Adrenal gland (tissue), 19 donors: ENCODE measurements at places on chromosomes 11 and 22. TPM values are rescaled to one million over a fixed set of nuclear protein-coding genes. Genes with fewer than 3 reads are reported as not detected.

Gene SDF2L1
- total RNA-seq = 62.2 TPM

Gene OR52A1
- total RNA-seq = not detected

Gene NXPE1
- total RNA-seq = not detected

Gene TCN2
- total RNA-seq = 42.8 TPM

Gene MUC5AC
- total RNA-seq = not detected

Gene OR10A2
- not detected for total RNA-seq

Gene WBP2NL
- total RNA-seq = not detected

Gene USH1C
- total RNA-seq = 0.88 TPM

Gene MMP12
- not detected for total RNA-seq

Gene GRM5
- total RNA-seq = 0.28 TPM

Gene CHCHD10
- 146 TPM for total RNA-seq

Gene UBXN1
- 308 TPM for total RNA-seq

Gene MCM5
- total RNA-seq = 19.9 TPM

Gene MAPK1
- 192 TPM for total RNA-seq

Gene TRIM64C
- total RNA-seq = not detected

Gene AIP
- 69.7 TPM for total RNA-seq
